Heart right ventricle (tissue), 16 donors: ENCODE measurements at places on chromosomes 1 and 21. TPM values are rescaled to one million over a fixed set of nuclear protein-coding genes. Genes with fewer than 3 reads are reported as not detected.

Gene CCDC27
- not detected for total RNA-seq

GRCh38 chr1:209443361-209443931 lies 140.1 kb upstream of the CAMK1G start:
- no peak for DNase-seq

DNA sequence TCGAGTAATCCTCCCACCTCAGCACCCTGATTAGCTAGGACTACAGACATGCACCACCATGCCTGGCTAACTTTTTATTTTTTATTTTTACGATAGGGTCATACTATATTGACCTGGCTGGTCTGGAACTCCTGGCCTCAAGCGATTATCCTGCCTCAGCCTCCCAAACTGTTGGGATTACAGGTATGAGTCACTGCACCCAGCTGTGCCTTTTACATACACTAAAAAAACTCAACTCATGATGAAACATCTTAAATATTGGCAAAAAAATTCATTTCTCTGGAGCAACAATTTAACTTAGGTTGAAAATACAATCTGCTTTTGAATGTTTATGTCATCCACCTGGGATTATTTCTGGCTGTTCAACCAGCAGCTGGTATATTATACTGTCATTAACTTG lies 598.3 kb upstream of the ZP4 start:
- DNase-seq = no peak

DNA sequence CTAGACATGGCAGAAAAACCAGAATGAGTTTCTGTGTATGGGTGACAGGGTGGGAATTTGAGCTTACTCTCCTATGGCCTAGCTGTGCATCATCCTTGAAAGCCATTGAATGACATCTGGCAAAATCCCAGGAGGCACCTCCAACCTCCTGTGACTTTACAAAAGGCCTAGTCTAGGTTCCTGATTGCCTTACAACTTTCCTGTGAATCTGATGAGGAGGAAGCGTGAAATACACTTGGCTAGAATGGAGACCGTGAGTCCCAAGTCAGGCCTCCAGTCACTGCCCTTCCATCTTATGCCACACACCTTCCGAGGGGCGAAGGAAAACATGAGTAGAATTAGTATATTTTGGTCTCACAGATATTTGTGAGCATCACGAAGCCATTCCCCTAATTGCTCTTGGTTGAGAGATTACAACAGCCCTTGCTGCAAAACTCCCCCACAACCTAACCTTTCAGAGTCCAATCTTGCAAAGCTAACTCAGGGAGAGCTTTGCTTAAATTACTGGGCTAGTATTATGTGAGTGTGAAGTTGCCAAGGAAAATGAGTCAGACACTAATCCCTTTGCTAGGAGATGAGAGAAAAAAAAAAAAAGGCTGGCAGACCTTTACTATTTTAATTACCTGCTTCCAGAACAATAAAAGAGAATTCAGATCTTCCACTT lies 36.3 kb upstream of the PAXBP1 start:
- no peak for DNase-seq

- no peak for DNase-seq
Observed at GRCh38 chr1:229769809-229770208, 143.8 kb downstream of the URB2 start.

GRCh38 chr1:246622035-246622652 lies 55.9 kb downstream of the CNST start:
- DNase-seq = no peak

- DNase-seq = no peak
Observed at GRCh38 chr21:31708541-31708940, 23.4 kb downstream of the SCAF4 start.

GRCh38 chr21:33375101-33375644 lies 28.0 kb upstream of the IFNGR2 start:
- no peak for DNase-seq

- no peak for DNase-seq
Observed at GRCh38 chr1:46790446-46791101, 8.3 kb upstream of the CYP4B1 start.

DNA sequence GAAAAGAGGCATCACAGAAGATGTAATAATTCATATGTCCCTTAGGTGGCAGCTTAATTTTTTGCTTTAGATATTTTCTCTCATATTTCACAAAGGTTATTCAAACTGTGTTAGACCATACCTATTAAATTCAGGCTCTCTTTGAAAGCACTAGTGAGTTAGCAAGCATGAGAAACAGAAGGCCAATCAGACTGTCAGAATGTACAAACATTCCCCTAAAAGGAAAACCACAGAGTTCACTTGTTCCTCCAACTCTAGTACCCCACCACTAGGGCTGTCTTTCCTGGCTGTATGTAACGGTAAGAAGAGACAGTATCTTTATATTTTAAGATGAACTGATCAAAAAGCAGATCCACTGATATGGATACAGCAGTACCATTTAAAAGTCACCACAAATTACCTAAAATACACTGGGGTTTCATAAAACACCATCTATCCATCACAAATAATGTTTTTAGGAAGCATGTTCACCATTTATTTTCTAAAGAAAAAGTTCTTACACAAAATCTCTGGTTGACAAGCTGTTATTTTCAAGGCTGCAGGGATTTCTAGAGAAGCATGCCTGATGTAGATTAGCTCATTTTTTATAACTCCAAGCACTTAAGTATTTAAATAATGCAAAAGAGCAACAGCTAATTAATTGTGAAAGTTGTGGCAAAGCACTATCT lies 1.8 kb downstream of the ARPC5 start:
- DNase-seq = no peak

DNA sequence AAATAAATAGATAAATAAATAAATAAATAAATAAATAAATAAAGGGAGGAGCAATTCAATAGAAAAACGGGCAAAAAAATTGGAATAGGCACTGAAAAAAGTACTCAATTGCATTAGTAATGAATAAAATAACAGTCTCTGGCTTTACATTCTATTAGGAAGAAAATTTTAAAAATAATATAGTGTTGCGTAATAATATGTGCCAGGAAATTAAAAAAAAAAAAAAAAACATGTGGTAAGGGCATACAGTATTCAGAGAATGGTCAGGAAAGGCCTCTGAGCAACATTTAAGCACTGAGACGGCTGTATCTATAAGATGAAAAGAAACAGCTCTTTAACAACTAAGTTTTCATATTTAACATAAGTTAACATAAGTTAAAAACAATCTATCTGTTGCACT lies 48.7 kb upstream of the GLIS1 start:
- DNase-seq = no peak

- DNase-seq = no peak
Observed at GRCh38 chr1:205179842-205180241, 31.7 kb downstream of the DSTYK start.

Gene RAB3GAP2
- total RNA-seq = 26.0 TPM

DNA sequence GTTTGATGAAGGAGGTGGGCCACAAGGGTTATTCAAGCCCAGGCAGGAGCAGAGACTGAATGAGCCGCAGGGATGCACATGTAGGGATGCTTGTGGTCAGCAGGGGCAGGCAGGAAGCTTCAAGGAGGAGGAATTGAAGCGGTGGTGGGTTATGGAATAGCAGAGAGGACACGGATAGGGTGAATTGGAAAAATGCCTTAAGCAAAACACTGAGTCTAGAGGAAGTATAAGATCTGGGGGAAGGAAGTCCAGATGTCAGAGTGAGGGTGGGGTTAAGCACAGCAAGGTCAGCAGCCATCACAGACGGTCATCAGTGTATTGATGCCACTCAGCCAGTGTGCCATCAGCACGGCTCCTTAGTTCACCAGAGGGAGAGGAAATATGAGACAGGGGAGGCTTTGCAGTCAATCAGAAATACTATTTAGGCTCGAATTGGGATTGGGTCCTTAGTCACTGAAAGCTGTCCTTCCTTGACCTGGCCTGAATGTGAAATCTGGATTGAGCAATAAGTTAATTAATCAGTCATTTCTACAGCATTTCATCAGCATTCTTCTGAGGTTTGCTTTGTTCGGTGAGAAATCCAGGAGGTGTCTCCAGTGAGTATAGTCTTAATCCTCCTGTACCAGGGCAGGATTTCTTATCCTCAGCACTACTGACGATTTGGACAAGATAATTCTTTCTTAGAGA lies 6.0 kb upstream of the LCE1F start:
- no peak for DNase-seq

DNA sequence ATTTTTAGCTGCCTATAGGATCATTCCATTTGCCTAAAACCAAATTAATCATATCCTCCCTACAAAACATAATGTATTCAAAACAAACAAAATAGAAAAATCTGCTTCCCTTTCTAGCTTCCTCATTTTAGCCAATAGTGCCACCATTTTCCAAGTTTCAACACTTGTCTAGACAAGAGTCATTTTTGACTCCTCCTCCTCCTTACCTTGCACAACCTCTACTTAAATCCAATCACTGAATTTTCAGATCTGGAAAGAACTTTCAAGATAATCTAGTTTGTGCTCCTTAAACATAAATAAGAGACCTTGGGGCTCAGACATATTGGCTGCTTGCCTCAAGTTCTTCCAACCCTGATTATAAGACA lies 7.4 kb downstream of the STX6 start:
- DNase-seq = no peak

- no peak for DNase-seq
Observed at GRCh38 chr1:222582099-222582774, 7.5 kb downstream of the TAF1A start.
